ENCODE measurements at places on chromosomes 4 and X. TPM values are rescaled to one million over a fixed set of nuclear protein-coding genes. Genes with fewer than 3 reads are reported as not detected.

GRCh38 chrX:130097507-130098209 is 12.6 kb downstream of the ELF4 start:
- no peak overlapping the region for H3K27ac ChIP-seq
- H3K4me1 ChIP-seq: peaks cover 4% of the 10 kb centered on the region
- no peak overlapping the region for H3K4me3 ChIP-seq
- H3K27me3 ChIP-seq: no peaks in the 10 kb centered on the region

ZRSR2 gene
- 0.64 TPM for total RNA-seq

DNA sequence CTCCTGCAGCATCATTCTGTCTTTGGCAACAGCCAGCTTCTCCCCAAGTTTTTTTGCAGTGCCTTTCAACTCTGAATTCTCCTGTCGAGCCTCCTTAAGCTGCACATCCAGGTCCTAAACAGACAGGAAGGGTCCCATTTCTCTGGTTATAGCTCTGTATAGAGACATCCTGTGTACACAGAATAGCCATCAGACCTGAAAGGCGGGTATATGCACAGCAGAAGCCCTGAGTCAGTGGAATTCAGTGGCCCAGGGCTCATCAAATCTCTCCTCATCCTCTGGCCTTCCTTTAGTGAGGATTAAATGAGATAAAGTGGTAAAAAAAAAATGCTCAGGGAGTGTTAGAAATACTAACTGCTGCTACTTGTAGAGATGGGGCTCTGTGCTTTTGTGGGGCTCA is 73.8 kb downstream of the FAM184B start:
- H3K36me3 ChIP-seq: no peaks in the 10 kb centered on the region
- no peak for DNase-seq
- no peaks in the 10 kb centered on the region for H3K27me3 ChIP-seq
- no peaks in the 10 kb centered on the region for H3K4me1 ChIP-seq
- H3K27ac ChIP-seq: no peak overlapping the region

DNA sequence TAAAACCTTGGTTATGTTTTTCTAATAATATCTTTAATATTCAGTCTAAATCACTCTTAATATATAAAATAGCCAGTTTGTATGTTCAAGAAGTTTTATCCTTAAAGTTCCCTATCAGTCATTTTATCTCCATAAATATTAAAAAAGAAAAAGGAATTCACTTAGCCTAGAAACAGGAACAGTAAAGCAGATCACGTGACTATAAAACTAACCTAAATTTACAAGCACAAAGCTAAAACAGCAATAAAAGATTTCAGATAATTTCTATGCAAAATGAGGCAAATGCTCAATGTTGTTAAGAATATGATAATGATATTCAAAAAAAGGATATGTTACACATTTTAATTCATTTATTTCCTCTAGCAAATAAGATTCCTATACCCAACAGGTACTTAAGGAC is 57.1 kb upstream of the TNIP3 start:
- H3K27ac ChIP-seq: no peak overlapping the region
- H3K4me3 ChIP-seq: no peak overlapping the region
- DNase-seq: no peak

DNA sequence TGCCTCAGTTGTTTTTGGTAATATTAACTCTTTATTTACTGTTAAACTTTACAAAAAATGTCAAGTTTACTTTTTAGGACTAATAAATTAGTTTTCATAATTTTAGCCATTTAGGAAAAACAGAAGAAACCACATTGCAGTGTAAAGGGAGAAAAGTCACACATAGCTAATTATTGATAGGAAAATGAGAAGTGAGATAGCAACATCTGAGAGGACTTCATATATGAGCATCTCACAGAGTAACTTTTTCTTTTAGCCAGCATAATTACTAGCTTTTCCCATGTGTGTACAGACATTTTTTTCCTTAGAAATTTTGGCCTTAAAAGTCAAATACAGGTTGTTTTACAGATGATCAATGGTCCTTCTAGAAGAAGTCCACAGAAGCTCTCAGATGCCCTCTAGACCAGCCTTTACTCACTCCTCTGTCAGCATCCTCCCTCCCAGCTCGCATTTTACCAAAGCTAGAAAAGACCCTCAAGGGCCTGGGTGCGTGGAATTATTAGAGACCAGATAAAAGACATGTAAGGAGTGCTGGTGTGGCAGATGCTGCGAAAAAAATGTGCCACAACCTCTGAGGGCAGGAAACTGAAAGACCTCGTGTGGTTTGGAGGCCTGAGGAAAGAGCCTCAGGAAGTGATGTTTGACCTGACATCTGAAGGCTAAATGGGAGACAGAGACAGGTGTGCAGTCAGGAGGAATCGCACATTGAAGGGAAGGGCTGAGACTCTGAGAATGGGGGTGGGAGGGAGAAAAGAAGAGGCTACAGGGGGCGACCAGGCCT is 156.9 kb downstream of the CBR4 start:
- peak overlapping the region; percentile 91 for H3K27ac ChIP-seq
- H3K27me3 ChIP-seq: no peaks in the 10 kb centered on the region
- H3K36me3 ChIP-seq: no peaks in the 10 kb centered on the region
- H3K4me1 ChIP-seq: peaks cover 7% of the 10 kb centered on the region
- no peak overlapping the region for H3K4me3 ChIP-seq
- DNase-seq: no peak

REELD1 gene
- total RNA-seq: not detected

MAGEA9B gene
- not detected for total RNA-seq

GRCh38 chrX:698206-698605 is 67.6 kb downstream of the SHOX start:
- no peak overlapping the region for H3K4me3 ChIP-seq
- H3K4me1 ChIP-seq: no peaks in the 10 kb centered on the region
- DNase-seq: no peak
- no peaks in the 10 kb centered on the region for H3K27me3 ChIP-seq
- no peak overlapping the region for H3K27ac ChIP-seq
- no peaks in the 10 kb centered on the region for H3K36me3 ChIP-seq

PDCL2 gene
- total RNA-seq: not detected

Measured in ascending aorta (tissue), 2 donors.